NCI-H1048 (cell line): ENCODE measurements at places on chromosomes 16 and 17.

- DNase-seq: no peak
These were observed 34.2 kb downstream of the TBX4 start for GRCh38 chr17:61486135-61487120.

DNA sequence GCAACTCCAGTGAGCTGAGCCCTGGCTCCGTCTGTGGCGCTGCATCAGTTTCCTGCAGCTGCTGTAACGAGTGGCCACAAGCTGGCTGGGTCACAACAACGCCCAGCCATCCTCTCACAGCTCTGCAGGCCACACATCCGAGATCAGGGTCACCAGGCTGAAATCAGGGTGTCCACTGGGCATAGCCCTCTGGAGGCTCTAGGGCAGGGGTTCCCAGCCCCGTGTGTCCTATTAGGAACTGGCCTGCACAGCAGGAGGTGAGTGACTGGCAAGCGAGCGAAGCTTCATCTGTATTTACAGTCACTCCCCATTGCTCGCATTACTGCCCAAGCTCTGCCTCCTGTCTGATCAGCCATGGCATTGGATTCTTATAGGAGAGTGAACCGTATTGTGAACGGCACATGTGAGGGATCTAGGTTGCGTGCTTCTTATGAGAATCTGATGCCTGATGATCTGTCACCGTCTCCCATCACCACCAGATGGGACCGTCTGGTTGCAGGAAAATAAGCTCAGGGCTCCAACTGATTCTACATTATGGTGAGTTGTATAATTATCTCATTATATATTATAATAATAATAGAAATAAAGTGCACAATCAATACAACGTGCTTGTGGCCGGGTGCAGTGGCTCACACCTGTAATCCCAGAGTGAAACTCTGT is 176.5 kb downstream of the SEC14L1 start:
- DNase-seq: no peak

- DNase-seq: no peak
These were observed 26.6 kb downstream of the LASP1 start for GRCh38 chr17:38896346-38896954.

GRCh38 chr17:60901806-60902205 is 224.2 kb downstream of the BCAS3 start:
- DNase-seq: no peak

- DNase-seq: no peak
These were observed 313.3 kb upstream of the XYLT1 start for GRCh38 chr16:17784073-17784472.

DNA sequence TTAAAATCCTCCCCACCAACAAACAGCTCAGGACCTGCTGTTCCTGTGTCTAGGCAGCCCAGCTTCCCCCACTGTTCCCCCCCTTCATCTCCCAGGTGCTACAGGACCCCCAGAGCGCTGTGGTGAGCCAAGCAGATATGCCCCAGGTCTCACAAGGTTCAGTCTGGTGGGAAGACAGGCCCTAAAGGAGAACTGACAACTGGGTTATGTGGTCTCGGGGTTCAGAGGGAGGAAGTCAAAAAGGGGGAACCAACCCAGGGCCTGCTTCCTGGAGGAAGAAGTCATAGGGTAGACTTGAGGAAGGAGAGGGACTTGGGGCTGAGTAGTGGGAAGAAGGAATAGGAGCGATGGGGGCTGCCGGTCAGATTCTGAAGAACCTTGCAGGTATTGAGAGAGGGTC is 2.6 kb downstream of the RIPOR1 start:
- DNase-seq: no peak

DNA sequence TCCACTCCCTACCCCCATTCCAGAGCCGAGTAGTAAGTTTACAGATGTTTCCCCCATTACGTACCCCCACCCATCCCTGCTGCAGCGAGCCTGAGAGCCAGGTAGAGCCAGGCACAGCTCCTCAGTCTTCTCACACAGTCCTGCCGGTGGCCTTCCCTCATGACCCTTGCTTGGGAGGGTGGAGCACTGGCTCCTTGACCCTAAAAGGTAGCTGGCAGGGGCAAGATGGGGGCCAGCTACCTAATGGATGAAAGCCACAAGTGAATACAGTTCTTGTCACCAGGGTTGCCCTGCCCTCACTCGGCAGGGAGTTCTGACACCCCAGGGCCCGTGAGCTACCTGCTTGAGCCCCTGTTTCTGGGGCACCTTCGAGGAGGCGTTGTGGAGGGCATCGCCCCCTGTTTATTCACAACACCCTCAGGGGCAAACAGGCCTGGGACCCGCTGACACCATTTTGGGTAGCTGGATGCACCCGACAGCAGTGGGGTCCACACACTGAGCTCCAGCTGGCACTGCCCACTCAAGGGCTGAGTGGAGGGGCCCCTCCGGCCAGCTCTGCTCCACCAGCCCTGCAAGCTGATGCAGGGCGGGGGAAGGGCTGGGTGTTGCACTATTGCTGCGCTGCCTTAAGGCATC is 22.2 kb downstream of the ADAM11 start:
- no peak for DNase-seq

DNA sequence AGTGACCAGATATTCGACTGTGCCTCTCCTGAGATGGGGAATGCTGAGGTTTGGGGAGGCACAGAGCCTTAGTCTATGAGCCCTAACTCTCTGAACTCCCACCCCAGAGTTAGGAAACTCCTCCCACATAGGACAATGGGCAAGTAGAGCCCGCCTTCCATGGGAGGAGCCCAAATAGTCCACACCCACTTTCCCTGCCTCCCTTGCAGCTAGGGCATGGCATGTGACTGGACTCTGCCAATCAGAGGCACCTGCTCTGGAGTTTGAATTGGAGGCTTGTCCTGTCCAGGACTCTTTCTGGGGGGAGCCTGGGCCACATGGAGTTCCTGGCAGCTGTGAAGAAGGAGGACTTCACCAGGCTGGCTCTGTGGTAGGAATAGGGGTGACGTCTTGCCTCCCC is 48.4 kb downstream of the SOCS1 start:
- DNase-seq: no peak

GRCh38 chr16:48535831-48536613 is 74.0 kb downstream of the N4BP1 start:
- DNase-seq: no peak

DNA sequence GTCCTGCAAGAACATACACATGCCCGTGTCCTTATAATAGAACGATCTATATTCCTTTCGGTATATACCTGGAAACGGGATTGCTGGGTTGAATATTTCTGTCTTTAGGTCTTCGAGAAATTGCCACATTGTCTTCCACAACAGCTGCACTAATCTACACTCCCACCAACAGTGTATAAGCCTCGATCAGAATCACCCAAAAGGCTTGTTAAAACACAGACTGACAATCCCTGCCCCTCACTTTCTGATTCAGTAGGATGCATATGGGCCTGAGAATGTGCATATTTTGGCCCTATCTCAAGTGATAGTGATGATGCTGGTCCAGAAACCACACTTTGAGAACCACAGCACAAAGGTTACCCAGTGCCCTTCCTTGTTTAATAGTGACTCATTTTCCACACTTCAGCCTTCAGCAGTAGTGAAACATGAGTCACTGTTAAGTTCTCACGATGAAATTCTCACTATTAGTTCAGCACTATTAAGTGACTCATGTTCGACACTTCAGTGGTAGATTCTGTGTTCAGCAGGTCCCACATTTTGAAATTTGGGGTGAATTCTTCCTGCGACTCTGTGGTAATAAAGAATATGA is 215.6 kb downstream of the GRIN2A start:
- DNase-seq: no peak

DNA sequence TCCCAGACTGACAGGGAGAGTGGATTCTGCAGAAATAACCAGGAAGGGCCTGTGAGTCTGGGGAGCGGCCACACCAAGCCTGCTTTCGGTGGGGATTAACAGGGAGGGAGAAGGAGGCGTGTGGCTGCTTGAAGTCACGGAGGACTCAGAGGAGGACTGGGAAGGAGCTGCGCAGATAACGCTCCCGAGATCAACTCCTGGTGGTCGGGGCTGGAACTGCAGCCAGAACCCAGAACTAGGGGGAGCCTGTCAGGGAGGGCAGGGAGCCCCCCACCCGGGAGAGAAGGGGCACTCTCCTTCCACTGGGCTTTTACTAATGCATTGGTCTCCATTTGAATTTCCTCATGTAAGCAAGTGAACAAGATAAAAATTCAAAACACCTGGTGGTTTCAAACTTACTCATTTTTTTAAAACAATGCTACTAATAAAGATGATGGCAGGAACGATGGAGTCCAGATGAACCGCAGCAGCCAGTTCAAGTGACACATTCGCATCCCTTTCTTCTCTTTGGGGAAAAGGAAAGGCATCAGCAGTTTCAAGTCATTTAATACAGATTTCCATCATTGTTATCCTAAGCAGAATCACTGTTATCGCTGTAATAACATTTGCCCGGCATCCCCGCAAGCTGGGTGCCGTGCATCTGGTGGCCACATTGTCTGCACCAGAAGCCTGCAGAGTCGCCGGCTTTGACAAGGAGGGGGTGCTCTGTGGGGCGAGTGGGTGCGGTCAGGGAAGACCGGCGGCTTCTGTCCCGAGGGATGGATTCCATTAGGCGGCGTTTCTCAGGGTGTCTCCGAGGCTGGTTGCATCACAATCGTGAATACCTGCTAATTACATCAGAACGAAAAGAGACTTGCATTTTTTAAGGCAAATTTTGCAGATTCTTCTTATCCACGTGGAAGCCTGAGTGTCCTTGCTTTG is 183.0 kb downstream of the FOXL1 start:
- DNase-seq: no peak

DNA sequence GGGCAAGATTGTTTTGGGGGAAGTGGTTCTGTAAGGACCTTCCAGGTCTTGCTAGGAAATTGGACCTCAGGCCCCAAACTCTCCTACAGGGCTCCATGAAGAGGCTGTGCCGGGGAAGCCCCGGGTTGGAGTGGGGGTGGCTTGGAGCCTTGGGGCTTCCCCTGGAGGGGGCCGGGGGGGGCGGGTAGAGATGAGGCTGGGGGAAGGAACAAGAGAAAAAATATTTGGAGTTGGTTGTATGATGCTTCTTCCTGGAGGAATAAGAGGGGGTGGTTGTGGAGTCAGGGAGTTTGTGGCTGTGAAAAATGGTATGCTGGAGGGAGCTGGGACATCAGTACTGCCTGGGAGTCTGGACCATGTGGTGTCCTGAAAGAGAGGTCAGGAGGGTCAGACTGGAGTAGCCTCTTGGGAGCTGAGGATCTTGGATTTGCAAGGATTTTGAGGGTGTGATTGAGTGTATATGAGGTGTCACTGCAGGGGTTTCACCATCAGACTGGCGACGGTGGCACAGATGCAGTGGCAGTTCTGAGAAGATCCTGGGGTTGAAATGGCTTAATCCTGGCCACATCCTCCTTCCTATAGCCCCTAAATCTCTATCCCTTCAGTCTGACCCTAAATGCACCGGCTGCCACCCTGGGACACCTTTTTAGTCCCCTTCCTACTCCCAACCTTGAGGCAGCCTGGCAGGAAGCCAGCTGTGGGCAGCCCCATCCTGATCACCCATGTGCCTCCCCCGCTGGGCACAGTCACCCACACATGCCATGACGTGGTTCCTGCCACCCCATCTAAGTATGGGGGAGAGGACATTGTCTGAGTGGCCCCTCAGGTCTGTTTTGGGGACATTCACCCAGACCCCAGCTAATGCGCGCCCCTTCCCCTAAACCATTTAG is 10.9 kb downstream of the RARA start:
- DNase-seq: no peak

DNA sequence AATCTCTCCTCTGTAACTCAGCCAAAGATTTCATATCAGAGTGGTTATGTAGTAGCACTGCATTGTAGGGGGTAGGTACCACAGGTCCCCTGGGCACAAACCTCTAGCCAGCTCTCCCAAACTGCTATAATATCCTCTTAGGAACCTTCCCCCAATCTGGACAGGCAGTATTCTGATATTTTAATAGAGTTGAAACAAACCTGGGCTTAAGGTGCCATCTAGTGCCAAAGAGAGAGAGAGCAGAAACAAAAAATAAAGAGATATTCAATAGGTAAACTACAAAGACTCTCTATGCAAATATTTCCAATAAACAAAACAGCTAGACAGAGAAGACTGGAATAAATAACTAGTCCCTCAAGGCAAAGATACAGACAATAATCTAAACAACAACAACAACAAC is 1070.0 kb downstream of the CDH11 start:
- no peak for DNase-seq

DNA sequence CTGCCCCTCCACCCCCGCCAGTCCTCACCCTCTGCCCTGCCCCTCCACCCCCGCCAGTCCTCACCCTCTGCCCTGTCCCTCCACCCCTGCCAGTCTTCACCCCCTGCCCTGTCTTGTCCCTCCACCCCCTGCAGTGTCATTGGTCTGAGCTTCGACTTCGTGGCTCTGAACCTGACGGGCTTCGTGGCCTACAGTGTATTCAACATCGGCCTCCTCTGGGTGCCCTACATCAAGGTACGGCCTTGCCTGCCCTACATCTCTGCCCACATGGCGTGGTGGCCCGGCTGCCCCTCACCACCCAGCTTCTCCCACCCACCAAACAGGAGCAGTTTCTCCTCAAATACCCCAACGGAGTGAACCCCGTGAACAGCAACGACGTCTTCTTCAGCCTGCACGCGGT is 12.0 kb downstream of the TAX1BP3 start:
- no peak for DNase-seq

DNA sequence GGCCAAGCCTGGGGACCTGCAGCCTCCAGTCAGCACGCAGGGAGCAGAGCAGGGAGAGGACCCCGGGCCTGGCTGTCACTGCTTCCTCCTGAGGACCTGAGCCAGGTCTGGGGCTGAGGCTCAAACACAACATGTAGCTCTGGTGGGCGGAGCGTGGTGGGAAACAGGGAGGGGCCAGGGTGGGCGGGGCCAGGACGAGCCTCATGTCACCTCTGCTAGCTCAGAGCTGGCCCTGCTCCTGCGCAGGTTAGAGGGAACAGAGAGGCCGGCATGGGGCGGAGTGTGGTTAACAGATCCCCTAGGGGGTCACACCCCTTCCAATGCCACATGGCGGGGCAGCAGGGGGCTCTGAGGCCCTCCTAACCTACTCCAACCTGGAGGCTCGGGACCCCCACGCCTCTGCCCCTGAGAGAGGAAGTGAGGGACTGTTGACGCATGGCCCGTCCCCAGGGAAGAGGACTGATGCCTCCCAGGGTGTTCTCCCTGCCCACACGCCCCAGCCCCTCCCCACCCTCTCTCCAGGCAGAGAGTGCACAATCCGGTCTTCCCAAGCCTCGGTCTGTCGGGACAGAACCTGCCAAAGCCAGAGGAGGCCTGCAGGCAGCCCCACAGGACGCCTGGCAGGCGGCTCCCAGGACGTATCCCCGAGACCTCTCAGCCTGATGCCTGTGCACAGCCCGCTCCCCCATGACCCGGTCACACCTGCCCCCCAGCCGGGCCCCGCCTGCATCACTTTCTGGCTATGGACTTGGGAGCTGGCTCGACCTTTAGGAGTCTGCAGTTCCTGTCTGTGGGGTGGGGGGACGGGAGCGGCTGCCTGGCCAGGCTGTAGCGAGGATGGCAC is 15.2 kb downstream of the PIEZO1 start:
- no peak for DNase-seq

GRCh38 chr16:20673071-20673806 is 24.2 kb downstream of the ACSM1 start:
- no peak for DNase-seq

GRCh38 chr17:36645422-36645821 is 44.0 kb downstream of the MRM1 start:
- DNase-seq: no peak
